ENCODE measurements at places on chromosomes 6 and 20.

- ATAC-seq = no peak
Observed at GRCh38 chr20:32917191-32917950, 58.6 kb downstream of the EFCAB8 start.

- ATAC-seq = no peak
Observed at GRCh38 chr6:27238010-27238983, 9.2 kb upstream of the PRSS16 start.

DNA sequence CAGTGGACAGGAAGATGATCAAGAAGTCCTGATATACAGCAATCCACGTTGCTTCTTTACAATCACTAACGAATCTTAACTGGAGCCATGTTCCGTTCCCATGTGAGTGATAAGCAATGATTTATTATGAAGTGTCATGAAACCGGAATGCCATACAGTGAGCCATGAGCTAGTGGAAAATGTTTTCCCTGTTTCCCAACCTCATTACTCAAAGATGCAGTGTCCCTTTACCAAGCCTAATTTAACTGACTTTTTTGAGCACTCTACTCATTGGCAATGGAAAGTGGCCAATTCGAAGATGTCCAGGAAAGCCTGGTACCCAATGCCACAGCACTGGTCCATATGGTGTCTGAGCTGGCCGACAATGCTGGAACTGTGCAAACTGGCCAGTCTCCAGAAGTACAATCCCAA lies 148.3 kb downstream of the ZNF217 start:
- no peak for ATAC-seq

- ATAC-seq = peak; percentile 85
Observed at GRCh38 chr6:142822383-142822782, 122.6 kb downstream of the HIVEP2 start.

DNA sequence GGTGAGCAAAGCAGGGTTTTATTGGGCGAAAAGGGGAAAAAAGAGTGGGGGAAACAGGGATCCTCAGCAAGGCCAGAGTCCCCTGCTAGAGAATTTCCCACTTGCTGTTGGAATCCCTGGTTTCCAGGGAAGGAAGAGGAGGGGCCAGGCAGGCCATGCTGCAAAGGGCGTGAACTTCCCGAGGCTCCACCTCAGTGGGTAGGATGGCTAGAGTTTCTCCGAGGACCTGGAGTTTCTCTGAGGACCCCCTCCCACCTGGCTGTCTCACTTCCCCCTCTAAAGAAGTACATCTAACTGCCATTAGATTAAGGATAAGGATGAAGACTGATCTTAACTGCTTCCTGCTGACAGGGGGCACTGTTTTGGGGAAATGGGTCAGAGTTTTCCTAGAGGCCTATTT lies 1239.3 kb upstream of the GJE1 start:
- ATAC-seq = no peak

DNA sequence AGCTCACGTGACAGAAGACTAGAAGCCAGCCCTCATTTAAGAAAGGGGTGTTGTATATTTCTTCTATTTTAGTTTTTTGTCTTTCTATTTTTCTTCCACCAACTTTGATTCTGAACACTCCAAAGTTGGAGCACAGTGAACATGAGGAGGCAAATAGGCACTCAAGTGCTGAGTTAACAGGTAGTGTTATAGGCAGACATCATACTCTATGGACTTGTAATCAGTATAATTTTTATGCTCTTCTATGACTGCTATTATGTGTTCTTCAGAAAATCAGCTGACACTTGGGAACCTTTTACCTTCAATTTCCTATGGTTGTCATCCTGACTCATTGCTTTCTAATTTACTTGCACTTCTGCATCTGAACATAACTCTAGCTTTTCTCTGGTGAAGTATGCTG lies 396.3 kb upstream of the EYS start:
- ATAC-seq = no peak

GRCh38 chr6:106273087-106273486 lies 52.5 kb downstream of the ATG5 start:
- peak; percentile 38 for ATAC-seq

DNA sequence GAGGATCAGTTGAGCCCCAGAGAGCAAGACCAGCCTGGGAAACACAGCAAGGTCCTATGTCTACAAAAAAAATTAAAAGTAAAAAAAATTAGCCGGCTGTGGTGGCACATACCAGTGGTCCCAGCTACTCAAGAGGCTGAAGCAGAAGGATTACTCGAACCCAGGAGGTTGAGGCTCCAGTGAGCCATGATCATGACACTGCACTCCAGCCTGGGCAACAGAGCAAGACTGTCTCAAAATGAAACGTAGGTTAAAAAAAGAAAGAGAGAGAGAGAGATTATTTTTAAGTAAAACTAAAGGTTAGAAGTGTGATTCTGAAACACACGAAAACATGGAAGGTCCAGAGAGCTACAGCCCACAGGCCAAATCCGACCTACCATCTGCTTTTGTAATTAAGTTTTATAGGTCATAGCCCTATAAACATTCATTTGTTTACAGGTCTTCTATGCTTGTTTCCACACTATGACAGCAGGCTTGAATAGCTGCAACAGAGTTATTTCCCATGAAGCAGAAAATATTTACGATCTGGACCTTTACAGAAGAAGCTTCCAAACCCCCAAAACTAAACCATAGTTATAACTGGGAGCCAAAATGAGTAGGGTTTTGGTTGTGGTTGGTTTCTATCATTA lies 279.7 kb downstream of the GMDS start:
- ATAC-seq = no peak

DNA sequence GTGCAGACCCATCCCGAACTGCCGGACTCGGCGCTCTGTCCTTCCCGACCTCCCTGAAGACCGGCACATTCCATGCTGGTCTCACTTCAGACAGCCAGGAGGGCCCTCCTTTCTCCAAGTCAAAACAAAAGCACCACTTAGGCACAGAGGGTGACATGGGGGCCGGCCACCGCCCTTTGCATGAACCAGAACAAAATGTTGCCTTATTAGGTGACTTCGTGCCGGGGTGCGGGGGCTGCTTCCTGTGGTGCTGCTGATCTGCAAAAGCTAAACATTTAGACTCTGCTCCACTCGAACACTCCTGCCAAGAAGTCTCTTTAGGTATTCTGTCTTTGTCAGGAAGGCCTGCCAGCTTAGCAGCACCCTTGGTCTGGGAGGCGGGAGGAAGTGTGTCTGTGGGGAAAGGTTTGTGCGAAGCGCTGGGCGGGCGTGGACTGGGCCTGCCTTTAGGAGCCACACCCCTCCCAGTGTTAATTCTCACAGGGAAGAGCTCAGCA lies 133.8 kb downstream of the SMOC2 start:
- ATAC-seq = no peak

GRCh38 chr20:20483328-20483727 lies 115.4 kb downstream of the INSM1 start:
- ATAC-seq = no peak

DNA sequence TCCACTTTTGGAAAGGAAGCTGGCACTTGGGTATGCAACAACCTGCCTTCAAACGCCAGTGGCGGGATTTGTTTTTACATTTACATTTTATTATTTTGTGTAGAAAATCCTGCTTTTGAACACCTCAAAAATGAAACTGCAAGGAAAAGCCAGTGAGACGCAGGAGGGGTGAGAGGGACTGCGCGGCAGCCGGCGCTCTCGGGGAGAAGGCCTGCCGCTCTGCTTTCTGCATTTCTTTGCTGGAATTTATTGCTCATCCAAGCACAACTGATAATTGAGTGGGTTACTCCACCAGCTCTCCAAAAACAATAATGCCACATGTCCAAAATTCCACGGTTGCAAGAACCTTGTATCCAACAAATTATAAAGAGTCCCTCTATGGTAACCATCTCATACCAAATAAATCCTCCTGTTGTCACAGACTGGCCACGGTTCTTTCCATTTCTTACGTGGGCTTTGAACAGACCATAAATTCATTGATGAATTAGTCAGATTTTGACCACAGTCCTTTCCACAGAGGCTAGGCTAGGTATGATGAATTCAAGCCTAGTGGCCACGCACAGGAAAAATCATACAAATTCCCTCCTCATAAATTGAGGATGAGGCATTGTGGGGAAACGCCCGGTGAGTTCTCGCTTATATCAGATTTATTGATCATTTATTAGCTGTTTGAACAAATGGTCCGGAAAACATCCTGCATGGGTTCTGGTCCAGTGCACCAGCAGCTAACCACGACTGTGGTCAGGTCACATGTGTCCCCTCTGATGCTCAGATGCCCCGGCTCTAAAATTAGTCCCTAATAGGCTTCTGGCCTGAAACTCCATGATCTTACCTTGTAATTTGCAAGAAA lies 31.6 kb upstream of the FOXC1 start:
- ATAC-seq = no peak

DNA sequence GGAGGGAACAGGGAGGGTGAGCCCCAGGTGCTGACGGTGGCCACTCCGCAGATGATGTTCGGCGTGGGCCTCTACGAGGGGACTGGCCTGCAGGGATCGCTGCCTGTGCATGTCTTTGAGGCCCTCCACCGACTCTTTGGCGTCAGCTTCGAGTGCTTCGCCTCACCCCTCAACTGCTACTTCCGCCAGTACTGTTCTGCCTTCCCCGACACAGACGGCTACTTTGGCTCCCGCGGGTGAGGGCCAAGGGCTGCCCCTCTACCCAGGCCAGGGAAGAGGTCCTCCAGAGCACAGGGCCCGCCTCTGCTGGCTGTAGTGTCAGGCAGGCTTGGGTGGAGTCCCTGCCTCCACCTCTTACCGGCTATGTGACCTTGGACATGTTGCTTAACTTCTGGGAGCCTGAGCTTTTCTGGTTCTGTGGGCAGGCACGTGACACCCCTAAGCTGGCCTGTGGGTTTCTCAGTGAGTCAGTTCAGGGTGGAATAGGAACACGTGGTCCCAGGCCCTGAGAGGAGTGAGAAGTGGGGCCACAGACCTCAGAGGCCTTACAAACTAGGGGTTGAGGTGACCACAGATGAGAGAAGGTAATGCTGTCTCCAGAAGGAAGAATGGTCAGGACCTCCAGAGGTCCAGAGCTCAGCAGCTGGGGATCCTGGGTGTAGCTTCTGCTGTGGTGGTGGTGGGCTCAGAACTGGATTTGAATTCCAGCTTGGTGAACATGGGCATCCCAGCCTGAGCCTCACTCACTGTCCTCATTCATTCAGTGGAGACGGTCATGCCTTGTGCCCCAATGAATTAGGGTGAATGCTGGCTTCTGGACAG lies 11.9 kb downstream of the PCIF1 start:
- peak; percentile 60 for ATAC-seq

DNA sequence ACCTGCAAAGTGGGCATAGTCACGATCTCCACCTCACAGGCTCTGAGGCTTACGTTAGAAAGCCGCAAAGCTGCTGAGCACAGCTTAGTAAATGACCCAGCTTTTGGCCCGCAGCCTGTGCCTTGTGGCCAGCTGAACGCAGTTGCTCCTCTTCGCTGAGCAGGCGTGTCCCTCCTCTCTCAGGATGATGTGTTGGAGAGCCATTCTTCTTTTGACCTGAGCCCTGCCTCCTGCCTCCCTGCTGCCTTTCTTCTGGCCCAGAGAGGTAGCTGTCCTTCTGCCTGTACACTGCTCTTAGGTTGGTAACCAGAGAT lies 47.6 kb upstream of the MYL9 start:
- ATAC-seq = no peak

DNA sequence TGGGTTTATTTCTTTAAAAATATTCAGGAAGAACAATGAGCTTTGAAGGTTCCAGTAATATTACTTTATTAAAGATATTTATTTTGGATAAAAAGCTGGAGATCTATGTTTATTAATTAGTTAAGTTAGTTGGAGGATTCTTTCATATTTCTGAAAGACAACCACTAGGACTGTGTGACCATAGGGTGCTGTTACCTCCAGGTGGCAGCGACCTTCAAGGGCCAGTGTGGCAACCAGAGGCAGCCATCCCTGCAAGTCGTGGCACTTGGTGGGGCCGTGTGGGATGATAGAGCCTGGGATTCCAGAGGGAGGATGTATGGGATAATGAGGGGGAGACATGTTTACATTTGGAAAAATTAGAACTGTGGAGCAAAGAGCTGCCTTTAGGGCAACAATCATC lies 95.5 kb upstream of the SCP2D1 start:
- ATAC-seq = no peak

- no peak for ATAC-seq
Observed at GRCh38 chr6:81818901-81819361, 66.5 kb upstream of the TENT5A start.

GRCh38 chr6:154510144-154510905 lies at the start of gene CNKSR3:
Gene CNKSR3 (minus strand): TSS chr6:154510685. CDS start chr6:154510114, 571 bp downstream.
- peak; percentile 60 for ATAC-seq

GRCh38 chr6:169529931-169530751 lies 171.7 kb downstream of the WDR27 start:
- ATAC-seq = peak; percentile 88

DNA sequence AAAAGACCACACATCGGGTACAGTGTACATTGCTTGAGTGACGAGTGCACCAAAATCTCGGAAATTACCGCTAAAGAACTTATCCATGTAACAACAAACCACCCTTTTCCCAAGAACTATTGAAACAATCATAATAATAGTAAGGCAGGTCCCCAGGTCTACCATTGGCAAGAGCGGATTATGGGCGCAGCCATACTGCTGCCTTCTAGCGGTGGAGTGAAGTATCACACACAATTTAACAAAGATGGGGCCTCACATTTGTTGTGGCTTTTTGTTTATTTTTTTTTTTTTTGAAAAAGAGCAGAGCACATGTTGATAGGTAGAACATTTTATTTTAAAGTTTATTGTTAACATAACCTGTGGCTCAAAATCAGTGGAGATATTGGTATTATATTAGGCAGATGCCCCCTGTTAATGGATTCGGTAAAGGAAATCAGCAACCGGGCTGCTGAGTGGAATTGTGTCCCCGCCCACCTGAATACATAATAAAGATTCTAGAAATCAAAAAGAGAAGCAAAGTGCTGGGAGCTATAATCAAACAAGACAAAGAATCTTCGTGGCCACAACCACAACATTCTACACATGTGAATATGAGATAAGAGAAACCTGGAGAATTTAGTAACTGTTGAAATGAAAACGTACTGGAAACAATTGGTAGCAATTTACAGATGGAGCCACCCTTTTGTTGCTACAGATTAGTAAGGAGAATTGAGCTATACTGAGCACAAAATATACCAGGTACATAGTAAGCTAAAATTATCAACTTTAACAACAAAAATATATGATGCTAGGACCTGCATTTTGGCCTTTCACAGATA lies 94.2 kb upstream of the EXOC2 start:
- no peak for ATAC-seq

- ATAC-seq = no peak
Observed at GRCh38 chr20:11483697-11484096, 434.0 kb upstream of the BTBD3 start.

GRCh38 chr20:24723647-24724352 lies 225.3 kb upstream of the CST7 start:
- no peak for ATAC-seq

DNA sequence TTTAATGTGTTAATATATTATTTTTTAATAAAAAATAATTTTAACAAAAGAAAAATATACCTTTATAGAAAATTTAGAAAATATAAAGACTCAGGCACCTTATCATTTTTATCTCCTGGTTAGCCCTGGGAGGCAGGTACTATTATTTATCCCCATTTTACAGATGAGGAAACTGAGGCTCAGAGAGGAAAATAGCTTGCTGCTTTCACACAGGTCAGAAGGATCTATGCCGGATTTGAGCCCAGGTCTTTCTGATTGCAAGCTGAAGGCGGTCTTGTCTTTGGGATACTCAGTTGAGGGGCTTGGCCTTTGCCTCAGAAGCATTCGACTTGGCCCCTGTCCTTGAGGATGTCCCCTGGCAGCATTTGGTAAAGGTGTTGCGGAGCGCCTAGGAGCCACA lies 11.5 kb upstream of the OSER1 start:
- ATAC-seq = no peak

- ATAC-seq = no peak
Observed at GRCh38 chr6:168018664-168019063, 21.2 kb downstream of the KIF25 start.

Data from activated CD4-positive, CD25-positive, alpha-beta regulatory T cell treated with anti-CD3 and anti-CD28 coated beads, Interleukin-2, amount 50 U/mL, for 24 hours (primary cell).